ENCODE measurements at places on chromosomes 2 and 18.
A peak's percentile ranks its signal among the peaks of the same experiment; 100 is the strongest.

- no peak for DNase-seq
Observed at GRCh38 chr18:26002375-26002910, 88.0 kb downstream of the SS18 start.

DNA sequence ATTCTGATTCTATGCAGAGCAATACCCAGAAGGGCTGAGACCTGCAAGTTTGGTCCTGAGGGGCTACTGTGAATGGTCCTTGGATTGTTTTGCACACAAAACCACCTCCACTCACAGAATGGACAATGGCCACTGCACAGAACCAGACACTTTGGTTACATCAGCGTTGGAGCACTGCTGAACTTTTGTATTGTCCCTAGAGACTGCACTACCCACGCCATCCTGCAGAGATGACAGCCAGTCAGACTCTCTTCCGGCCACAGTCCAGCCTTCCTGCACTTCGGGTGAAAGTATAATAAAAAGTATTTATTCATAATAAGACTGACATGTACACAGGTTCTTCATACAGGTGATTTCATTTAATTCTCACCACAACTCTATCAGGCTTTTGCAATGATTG, 35.7 kb downstream of the CELF4 start:
- DNase-seq, result no peak

DNA sequence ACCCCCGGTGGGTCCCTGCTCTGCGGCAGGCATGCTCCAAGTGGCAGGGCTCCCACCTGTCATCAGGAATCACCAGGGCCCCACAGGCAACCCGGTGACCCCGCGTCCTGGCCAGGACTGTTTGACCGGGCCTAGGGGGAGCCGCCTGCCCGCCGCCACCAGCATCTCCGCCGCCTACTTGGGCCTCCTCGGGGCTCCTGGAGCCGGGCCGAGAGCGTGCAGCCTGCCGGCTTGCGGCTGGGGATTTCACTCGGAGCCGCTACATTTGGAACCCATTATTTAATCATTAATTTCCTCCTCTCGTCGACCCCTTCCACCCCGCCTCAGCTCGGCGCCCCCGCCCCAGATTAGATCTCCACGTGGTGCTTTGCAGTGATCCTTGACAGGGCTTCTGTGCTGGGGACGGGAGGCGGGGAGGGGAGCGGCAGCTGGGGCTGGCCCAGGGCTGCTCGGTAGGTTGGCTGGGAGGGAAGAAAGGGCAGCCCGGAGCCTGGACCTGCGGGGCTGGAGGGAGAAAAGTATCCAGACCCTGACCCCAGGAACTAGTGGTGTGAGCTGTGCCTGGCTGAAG, 295.4 kb downstream of the CYP26B1 start:
- no peak for DNase-seq

DNA sequence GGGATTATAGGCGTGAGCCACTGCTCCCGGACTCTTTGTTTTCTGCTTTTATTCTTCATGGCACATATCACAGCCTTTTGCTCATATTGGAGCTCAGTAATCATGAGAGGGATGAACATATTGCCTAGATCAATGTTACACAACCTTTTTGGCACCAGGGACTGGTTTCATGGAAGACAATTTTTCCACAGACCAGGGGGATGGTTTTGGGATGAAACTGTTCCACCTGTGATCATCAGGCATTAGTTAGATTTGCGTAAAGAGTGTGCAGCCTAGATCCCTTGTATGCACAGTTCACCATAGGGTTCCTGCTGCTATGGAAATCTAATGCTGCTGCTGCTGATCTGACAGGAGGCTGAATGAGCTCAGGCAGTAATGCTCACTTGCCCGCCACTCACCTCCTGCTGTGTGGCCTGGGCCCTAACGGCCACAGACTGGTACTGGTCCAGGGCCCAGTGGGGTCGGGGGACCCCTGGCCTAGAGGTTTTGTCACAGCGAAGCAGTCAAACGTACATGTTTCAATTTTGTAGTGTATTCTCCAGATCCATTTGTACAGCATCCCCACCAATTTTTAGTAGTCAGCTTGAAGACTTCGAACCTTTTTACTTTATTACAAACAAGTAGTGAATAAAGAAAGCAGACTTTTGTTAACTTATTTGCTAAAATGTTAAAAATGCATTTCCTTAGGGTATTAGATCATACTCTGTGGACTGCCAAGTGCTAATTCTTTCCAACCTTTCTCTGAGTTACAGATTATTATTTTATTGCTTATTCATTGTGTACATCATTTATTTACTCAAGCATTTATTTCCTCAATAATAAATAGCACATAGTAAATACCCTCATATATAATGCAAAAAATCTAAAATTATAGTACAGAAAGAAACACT, 6.2 kb downstream of the DAW1 start:
- peak; percentile 61 for DNase-seq

- no peak for DNase-seq
Observed at GRCh38 chr2:25482341-25482740, 140.6 kb upstream of the DNMT3A start.

GRCh38 chr2:178448968-178449661, 1.9 kb downstream of the PRKRA start:
- peak; percentile 2 for DNase-seq

DNA sequence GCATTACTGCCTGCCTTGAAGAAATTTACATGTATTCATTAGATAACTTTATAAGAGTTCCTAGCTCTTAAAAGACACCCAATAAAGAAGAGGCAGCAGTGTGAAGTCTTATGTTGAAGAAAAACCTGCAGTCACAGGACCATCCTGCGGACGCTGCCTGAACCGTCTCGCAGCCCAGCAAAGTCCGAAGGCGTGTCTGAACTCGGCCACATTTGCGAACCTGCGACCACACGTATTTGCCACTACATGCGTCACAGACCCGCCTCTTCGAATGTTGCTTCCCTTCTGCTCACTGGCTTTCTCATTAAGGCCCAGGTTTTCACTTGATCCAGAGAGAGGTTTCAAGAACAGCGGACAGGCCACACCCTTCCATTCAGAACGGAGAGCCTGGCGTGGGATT, 41.2 kb downstream of the CNGA3 start:
- no peak for DNase-seq

- DNase-seq, result no peak
Observed at GRCh38 chr2:20456116-20456571, 9.3 kb downstream of the RHOB start.

DNA sequence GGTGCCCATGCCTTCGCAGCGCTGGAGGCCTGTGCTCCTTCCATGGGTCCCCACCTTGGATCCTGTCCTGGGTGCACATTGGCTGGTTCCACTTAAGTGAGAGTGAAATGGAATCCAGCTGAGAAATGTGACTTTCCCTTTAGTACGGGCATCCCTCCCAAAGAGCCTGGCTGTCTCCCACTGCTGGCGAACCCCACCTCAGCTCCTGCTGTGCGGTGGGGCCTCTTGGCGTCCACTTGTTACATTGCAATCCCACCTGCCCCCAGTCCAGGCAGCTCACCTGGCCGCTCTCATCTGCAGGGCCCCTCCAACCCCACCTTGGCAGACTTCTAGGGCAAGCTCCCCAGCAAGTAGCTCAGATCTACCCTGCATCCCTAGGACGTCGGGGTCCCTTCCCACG, 35.5 kb upstream of the GNAL start:
- no peak for DNase-seq

- DNase-seq, result no peak
Observed at GRCh38 chr2:149028377-149028776, 10.1 kb upstream of the LYPD6B start.

Data from cardiac muscle cell (in vitro differentiated cells and primary cell).